Activated CD4-positive, CD25-positive, alpha-beta regulatory T cell treated with anti-CD3 and anti-CD28 coated beads, Interleukin-2, amount 50 U/mL, for 24 hours (primary cell): ENCODE measurements at places on chromosomes 13 and 19.

DNA sequence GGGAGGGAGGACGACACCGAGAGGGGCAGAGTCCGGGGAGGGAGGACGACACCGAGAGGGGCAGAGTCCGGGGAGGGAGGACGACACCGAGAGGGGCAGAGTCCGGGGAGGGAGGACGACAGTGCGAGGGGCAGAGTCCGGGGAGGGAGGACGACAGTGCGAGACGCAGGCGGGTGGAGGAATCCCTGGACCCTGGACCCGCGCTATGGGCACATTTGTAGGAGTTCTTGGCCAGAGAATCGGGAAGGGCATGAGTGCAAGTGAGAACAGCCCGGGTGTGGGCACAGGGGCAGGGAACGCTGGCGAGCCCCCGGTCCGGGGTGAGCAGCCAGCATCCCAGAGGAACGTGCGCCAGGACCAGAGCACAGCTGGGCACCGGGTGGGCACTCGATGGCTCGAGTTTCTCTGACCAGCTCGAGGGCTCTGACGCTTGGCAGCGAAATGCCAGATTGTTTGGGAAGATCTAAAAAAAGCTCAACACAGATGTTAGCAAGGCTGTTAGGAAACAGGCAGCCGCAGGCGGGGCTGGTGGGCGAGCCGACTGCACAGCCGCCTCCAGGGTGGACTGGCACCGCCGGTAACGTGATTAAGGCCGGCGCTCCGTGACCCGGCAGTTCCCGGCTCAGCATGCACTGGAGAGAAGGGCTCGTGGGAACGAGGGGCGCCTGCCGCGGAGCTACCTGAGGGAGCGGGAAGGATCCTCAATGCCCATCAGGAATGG, 17.9 kb upstream of the C2CD4C start:
- ATAC-seq = no peak

DNA sequence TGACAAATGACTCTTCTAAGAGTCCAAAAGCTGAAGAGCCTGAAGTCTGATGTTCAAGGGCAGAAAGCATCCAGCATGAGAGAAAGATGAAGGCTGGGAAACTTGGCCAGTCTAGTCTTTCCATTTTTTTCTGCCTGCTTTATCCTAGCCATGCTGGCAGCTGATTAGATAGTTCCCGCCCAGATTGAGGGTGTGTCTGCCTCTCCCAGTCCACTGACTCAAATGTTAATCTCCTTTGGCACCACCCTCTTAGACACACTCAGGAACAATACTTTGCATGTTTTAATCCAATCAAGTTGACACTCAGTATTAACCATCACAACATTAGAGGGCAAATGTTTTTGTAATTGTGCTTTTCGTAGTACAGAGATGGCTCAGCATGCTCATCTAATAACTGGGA, 267.5 kb upstream of the KLHL1 start:
- ATAC-seq = no peak

- ATAC-seq = no peak
Measured at GRCh38 chr19:41123716-41124294, 9.6 kb downstream of the CYP2F1 start.

DNA sequence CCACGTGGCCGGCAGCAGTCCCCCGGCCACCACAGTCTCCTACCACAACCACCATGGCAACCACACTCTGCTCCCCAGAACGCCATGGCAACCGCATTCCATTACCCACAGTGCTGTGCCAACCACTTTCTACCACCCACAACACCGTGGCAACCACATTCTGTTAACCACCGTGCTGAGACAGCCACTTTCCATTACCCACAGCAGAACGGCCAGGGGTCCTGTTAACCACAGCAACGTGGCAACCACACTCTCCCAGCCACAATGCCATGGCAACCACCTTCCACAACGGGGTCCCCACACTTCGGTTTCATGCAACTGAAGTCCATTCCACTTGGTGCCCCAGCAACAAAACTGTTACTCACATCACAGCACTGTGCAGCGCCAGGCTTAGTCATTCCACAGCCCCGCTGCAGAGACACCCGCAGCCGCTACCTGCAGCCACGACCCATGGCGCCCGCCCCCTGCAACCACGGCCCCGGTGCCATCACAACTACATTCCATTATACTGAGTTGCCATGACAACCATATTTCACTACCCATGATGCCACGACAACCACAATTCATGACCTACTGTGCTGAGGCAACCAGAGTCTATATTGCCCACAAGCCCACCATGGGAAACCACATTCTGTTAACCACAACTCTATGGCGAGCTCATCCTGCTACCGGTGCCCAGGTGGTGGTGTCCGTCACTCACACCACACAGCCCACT, 10.0 kb downstream of the DPF1 start:
- ATAC-seq = peak; percentile 95

DNA sequence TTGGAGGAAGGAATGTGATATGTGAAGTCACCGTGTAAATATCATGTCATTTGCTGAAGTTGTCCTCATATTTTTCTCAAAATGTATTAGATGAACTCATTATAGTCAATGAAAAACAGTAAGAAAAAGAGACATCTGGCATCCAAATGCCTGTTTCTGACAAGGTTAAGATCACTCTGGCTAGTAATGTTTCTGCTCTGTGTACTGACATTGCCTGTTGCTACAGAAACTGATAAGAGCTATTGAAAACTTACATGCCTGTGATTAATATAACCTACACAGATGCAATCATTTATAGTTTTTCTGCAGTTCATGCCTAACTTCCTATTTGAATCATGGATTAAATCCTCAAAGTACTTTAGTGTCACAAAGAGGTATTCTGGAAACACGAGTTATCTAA, 249.8 kb downstream of the NBEA start:
- ATAC-seq = no peak

GRCh38 chr19:35641515-35642151, at the start of gene ETV2:
TSS of gene ETV2 (plus strand) at chr19:35641745. CDS start at chr19:35642461, 716 bp downstream.
- ATAC-seq = no peak

DNA sequence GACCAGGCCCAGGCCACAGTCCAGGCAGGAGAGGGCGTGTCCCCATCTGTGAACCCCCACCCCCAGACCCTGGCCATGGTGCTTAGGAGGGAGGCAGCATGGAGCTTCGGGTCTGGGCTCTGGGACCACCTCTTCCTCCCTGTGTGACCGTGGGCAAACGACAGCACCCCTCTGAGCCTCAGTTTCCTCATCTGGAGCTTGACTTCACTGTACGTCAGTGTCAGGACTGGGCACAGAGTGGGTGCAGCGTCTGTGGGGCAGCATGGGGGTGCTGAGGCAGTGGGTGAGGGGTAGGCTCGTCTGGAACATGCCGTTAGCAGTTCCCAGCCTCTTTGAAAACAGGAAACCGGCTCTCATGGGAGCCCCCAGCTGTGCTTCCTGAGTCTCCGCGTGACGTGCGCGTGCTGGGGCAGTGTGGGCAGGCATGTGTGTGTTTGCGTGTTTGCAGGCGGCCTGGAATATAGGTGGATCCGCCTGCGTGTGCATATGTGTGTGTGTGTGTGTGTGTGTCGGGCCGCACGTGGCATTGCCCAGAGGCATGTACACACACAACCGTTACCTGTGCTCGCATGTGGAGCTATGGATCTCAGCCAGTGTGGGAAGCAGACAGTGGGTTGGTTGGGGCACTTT, 15.8 kb downstream of the ARRDC2 start:
- ATAC-seq = peak; percentile 14

GRCh38 chr13:103812971-103813370, 746.8 kb upstream of the SLC10A2 start:
- no peak for ATAC-seq

DNA sequence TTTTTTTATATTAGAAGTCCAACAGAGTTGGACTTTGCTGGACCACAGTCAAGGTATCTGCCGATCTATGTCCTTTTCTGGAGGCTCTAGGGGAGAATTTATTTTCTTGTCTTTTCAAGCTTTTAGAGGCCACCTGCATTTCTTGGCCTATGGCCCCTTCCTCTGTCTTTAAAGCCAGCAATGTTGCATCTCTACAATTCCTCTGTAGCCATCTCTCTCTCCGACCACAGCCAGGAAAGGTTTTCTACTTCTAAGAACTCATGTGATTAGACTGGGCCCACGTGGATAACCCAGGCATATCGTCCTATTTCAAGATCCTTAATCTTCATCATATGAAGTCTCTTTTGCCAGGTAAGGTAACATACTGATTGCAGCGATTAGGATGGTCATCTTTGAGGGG, 43.5 kb upstream of the RGCC start:
- ATAC-seq = no peak

DNA sequence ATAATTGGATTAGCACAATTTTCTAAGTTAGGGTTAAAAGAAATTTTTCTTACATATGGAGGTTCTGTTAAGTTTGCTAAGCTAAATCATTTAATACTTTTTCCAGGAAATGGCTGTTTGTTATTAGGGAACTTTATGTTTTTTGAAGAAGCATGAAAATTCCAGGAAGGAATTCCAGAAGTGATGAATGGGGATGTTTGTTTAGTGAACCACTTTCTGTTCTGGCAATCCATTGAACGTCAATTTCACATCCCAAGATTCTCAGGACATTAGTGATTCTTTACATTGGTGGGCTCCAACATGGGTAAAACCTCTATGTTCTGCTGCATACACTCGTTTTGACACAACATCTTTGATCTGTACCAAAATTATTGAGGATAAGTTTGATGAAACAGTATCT, 534.4 kb downstream of the IRS2 start:
- ATAC-seq = no peak

- no peak for ATAC-seq
Measured at GRCh38 chr19:8361921-8362793, 1.8 kb upstream of the ANGPTL4 start.

GRCh38 chr19:32318884-32319520, 26.4 kb upstream of the ZNF507 start:
- ATAC-seq = no peak
